ENCODE measurements at places on chromosomes 16 and 17.

DNA sequence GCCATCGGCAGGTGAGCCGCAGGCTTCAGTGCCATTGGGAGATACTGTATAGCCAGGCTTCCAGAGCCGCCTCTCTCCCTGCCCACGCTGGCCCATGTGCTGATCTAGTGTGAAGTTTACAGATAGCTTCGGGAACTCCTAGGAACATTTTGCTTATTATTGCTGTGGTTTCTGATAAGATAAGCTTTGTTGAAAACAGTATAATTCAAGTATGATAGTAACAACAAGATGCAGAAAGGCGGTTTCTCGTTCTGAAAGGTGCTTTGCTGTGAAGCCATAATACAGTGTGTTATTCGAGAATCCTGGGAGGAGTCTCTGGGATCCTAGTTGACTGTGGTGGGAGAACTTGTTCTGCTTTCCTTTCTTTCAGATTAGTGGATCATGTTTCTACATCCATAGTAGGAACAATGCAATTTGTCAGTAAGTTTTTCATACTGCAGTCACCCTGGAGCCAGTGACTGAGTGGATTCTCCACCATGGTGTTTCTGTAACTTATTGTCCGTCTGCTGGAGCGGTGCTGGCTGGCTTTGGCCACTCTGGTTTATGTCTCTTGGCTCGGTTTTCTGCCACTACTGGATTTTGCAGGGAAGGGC, 31.5 kb downstream of the RAB11FIP3 start:
- DNase-seq, result no peak

DNA sequence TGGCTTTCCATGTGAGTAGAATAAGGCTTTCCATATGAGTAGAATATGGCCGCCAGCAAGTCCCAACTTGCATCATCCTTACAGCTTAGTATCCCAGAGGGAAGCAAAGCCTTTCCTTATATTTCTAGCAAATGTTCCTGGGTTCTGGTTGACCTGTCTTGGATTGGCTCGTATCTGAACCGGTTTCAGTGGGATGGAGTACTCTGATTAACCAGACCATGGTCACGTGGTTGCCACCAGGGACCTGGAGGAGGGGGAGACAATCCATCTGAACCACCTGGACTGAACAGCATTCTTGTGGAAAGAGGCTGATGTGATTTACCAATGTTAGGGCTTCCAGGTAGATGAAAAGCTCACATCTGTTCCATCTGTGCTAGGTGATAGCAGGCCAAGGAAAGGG, 89.0 kb downstream of the SHISA6 start:
- DNase-seq, result no peak

DNA sequence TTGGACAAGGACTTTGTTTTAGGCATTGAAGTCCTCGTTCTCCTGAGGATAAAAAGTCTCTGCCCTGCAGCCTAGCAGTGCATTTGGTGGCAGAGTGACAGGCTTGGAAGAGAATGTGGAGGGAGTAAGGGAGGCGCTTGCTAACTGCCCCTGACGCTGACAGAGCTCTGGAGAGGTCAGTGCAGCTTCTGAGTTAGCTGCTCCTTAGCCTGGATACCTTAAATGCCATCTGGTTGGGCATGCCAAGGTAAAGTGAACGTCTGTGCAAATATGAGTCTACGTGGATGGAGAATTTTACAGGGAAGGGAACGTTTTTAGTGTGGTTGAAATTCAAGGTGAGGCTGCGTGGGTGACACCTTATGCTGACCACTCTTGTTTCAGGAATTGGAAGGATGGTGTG, 44.4 kb downstream of the SEC14L1 start:
- DNase-seq, result no peak

GRCh38 chr17:21140911-21141310, 14.1 kb downstream of the DHRS7B start:
- no peak for DNase-seq

GRCh38 chr16:21163576-21163975, 5.1 kb downstream of the LDAF1 start:
- DNase-seq, result no peak

DNA sequence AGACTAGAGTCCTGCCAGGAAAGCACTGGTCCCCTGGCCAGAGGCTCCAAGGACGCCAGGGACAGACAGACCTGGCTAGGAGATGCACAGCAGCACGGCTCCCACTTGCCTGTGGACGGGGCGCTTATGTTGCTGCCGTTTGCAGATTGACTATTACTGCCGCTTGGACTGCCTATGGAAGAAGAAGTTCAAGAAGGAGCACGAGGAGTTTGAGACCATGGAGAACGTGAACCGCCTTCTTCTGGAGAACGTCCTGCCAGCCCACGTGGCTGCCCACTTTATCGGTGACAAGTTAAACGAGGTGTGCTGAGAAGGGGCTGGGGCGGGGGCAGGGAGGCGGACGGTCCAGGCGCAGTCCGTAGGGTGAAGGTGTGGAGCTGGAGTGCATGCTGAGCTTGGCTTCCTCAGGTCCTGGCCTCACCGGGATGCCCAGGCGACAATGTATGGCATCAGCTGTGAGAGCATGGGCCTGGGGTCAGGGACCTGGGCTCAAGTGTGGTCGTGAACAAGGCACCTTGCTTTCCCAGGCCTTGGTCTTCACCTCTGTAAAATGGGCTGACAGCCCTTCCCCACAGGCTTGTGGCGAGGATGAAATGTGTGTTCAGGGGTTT, 45.6 kb downstream of the ADCY7 start:
- DNase-seq, result no peak

DNA sequence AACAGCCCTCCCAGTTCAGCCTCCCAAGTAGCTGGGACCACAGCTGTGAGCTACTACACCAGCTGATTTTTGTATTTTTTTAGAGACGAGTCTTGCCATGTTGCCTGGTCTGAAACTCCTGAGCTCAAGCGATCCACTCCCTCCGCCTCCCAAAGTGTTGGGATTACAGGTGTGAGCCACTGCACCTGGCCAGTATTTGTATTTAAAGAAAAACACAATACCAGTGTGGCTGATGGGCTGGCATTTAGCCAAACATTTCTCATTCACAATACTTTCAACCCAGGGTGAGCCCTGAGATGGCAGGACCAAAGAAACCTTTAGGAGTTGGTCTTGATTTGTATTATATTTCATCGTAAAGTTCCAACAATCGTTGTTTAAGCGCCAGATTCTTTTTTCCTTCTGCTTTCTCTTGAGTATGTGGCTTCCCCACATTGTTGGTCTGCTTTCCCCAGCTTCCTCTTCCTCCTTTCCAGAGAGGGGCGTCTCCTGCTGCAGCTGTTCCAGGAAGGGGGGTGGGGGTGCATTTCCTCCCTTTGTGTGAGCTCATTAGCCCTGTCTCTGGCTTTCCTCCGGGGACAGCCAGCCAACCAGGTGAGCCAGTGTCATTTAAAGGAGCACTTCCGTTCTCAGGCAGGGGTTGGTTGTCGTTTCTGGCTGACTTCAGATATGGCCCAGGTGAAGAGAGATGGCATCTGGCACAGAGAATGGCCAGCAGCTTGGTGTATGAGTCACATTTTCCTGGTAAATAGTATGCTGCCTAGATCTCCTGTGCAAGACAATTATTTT, 79.9 kb downstream of the GPRC5B start:
- no peak for DNase-seq

DNA sequence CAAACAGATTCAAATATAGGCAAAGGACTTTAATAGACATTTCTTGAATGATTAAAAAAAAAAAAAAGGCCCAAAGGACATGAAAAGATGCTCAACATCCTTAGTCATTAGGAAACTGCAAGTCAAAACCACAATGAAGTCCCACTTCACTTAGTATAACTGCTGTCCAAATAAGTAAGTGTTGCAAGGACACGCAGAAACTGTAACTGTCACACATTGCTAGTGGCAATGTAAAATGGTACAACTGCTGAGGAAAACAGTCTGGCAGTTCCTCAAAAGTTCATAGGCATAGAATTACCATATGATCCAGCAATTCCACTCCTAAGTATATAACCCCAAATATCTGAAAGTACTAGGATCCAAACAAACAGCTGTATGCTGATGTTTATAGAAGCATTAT, 112.7 kb downstream of the BRIP1 start:
- no peak for DNase-seq

DNA sequence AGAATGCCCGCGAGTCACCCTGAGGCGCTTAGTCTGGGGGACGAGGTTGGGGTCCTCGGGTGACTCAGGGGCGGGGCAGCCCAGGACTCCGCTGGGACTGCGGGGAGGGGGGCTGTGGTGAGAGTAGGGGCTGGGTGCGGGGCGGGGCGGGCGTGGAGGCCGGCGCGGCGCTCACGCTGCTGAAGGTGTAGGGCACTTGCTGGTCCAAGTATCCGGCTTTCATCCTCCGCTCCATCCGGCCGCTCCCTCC, 832 bp downstream of the ETV4 start:
- no peak for DNase-seq
